Bronchial epithelial cell (primary cell): ENCODE measurements at places on chromosomes 11 and 22. TPM values are rescaled to one million over a fixed set of nuclear protein-coding genes. Genes with fewer than 3 reads are reported as not detected.

The OLFML1 gene
- total RNA-seq: not detected in 2 replicates

The API5 gene
- total RNA-seq: 72.9 and 90.9 TPM in 2 replicates

The TNNT3 gene
- not detected in 2 replicates for total RNA-seq

The MMP13 gene
- under 0.01 TPM in 1 of 2 replicates, not detected in the other for total RNA-seq

The BIK gene
- total RNA-seq: 56.8 and 66.6 TPM in 2 replicates

The MYO7A gene
- under 0.01 and 0.13 TPM in 2 replicates for total RNA-seq

The CABP4 gene
- total RNA-seq: not detected in 2 replicates

The TPBGL gene
- total RNA-seq: not detected in 2 replicates

The KRTAP5-10 gene
- not detected in 2 replicates for total RNA-seq

The CCDC116 gene
- total RNA-seq: not detected in 2 replicates

The KRTAP5-2 gene
- total RNA-seq: not detected in 2 replicates

The CREB3L1 gene
- 0.13 and 0.53 TPM in 2 replicates for total RNA-seq

The OR51E2 gene
- total RNA-seq: not detected in 2 replicates

The MIAT gene
- 0.53 and 0.64 TPM in 2 replicates for total RNA-seq

The C1QTNF6 gene
- total RNA-seq: 2.9 and 4.1 TPM in 2 replicates

The LARGE2 gene
- total RNA-seq: 2.9 and 4.5 TPM in 2 replicates

The OR10V1 gene
- total RNA-seq: not detected in 2 replicates

The NCR3LG1 gene
- total RNA-seq: 1.3 and 2.6 TPM in 2 replicates

The MRGPRX3 gene
- 0.13 TPM in 1 of 2 replicates, not detected in the other for total RNA-seq

The CELSR1 gene
- 39.0 and 60.0 TPM in 2 replicates for total RNA-seq
